Activated naive CD4-positive, alpha-beta T cell treated with anti-CD3 and anti-CD28 coated beads, Interleukin-2, amount 50 U/mL, for 16 hours (primary cell): ENCODE measurements at places on chromosomes 4 and X.
A peak's percentile ranks its signal among the peaks of the same experiment; 100 is the strongest.

DNA sequence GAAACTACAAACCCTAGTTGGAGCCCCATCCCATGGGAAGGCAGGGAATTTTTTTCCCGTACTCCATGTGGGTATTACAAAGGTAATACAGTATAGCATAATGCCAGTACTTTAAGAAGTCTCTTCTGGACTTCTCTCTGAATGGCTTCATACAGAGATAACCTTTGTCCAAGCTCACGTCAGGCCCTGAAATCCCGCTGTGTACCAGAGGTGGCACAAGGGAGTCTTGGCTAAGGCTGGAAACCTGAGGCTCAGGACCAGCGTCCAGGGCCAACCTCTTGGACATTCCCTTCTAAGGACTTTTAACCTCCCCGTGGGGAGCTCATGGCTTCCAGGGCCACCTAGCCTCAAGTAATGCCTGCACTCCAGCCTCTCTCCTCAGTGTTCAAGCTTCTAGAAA lies 338.9 kb upstream of the FAM241A start:
- DNase-seq, result no peak

DNA sequence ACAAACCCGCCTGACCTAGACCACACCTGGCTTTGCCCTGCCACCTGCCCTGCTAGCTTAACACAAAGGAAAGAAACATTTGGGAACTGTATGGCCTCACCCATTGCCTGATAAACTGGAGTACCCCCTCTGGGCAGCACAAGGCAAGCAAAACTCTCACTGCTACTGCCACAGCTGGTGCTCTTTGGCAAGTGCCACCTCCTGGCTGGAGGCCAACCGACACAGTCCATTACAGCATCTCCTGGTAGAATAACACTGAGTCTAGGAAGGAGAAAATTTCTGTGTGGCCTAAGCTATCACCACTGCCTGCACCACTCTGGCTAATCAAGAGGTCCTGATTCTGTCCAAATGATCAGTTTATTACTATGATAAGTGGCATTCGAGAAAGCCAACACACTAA lies 18.9 kb upstream of the SPANXN3 start:
- no peak for DNase-seq

DNA sequence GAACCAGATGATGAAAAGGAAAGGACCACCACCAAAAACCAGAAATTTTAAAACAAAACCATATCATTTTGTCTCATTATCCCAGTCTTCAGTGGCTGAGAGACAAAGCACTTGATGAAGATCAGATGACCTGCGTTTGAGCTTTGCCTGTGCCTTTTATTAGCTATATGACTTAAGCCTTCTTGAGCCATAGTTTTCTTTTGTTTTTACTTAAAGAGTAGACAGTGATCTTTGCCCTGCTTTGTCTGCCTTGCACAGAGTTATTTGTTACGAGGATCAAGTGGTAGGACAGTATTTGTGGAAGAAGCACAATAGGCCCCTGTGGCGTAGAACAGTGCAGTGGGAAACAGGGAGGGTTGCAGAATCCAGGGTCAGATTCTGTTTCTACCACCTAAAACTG lies 89.9 kb downstream of the SLC10A6 start:
- no peak for DNase-seq

DNA sequence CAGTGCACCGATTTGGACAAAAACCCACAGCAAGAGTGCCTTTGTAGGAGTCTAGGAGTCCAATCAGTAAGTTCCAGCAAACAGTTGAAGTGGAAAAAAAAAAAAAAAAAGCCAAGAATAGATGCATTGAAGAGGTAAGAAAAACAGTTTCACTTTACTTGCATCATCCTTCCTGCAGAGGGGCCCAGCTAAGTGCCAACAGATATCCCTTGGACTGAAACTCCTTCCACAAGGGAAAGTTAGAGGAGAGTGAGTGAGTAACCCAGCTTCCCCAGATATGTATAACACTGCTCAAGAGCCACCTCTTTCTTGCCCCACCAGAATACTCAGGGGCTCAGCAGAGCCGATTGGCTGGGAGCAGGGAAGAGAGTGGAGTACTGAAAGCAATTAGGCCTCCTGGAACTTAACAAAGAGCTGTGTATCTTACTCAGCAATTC lies 617.7 kb upstream of the SMIM31 start:
- no peak for DNase-seq

GRCh38 chr4:6071959-6072720 lies 53.9 kb upstream of the C4orf50 start:
- no peak for DNase-seq

DNA sequence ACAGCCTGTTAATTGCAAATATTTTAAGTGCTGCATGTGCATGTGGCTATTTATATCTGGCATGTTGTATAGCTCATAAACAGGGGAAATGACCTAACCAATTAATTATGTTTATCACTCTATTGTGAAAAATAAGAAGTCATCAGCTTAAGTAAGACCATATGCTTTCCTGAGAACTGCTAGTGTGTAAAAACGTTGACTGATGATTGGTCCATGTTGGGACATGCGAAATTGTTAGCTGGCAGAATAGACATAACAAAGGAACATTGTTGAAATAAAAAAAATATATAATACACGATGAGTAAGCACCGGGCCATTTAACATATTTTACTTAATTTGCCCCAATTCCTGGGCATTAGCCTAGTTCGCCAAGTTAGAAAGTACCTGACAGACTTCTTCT lies 207.5 kb downstream of the ANK2 start:
- DNase-seq, result no peak

GRCh38 chrX:46036508-46036907 lies 508.7 kb downstream of the ZNF674 start:
- DNase-seq, result no peak

- DNase-seq, result no peak
These were observed 61.5 kb upstream of the FAM241A start for GRCh38 chr4:112083587-112084347.

DNA sequence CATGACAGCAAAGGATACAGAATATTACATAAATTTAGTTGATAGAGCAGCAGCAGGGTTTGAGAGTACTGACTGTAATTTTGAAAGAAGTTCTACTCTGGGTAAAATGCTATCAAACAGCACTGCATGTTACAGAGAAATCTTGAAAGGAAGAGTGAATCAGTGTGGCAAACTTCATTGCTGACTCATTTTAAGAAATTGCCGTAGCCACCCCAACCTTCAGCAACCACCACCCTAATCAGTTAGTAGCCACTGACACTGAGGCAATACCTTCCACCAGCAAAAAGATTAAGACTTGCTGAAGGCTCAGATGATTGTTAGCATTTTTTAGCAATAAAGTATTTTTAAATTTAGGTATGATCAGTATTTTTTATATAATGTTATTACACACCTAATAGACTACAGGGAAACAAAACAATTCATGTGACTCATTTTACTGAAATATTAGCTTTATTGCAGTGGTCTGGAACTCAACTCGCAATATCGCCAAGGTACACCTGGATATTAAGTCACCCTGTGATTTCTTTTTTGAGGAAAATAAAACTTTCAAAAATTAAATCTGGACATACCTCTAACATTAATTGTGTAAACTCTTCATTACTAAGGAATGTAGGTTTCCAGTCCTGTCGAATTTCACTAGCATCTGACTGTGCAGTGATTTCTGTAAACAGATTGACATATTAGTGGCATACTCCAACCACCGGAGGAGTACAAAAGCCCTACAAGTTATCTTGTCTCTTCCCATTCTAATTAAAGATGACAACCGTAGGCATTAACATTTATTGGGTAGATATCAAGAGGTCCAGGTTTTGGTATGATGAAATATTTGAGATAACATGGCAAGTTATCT lies 71.1 kb downstream of the CLOCK start:
- no peak for DNase-seq

DNA sequence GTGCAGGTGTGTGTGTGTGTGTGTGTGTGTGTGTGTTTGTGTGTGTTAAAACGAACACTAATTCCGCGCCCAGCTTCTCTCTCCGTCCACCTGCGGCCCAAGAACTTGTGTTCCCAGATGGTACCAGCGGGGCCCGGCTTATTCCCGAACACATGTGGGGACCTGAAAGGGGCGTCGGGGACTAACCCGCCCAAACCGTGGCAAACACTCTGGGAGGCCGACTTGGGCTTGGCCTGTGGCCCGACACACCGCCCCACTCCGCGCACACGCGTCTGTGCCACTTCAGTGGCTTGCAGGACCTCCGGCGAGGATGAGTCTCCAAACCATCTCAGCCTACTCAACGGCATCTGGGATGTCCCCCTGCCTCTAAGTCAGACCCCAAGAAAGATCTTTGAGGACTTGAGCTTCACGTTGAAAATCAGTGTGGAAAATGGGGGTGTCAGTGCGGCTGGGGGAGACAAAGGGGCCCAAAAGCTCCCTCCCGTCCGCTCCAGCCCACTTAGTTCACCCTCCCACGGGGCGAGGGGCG lies 790 bp upstream of the HHIP start:
- DNase-seq, result no peak

- DNase-seq, result no peak
These were observed 925.6 kb downstream of the SH3BGRL start for GRCh38 chrX:82127228-82128123.

DNA sequence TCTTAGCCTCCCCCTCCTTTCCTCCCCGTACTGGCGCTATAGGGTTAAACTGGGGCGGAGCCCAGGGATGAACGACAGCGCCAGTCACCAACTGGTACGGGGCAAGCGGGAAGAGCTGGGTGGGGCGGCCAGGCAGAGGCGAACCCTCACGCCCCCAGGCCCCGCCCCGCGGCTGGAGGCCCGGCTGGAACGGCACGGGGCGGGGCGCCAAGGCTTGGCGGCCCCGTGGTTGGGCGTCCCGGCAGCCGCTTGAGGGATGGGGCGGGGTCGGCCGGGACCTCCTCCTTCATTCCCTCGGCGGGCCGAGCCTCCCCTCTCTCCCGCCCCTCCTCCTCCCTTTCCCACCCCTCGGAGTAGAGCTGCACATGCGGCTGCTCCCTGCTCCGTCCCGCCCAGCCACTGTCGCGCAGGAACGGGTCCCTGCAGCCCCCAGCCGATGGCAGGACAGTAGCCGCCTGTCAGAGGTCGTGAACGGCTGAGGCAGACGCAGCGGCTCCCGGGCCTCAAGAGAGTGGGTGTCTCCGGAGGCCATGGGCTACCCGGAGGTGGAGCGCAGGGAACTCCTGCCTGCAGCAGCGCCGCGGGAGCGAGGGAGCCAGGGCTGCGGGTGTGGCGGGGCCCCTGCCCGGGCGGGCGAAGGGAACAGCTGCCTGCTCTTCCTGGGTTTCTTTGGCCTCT lies at the start of gene EDA:
Gene EDA, plus strand, starts transcription at position 335 of the 678 bp plus-strand sequence.
- DNase-seq, result peak; percentile 85

- no peak for DNase-seq
These were observed 90.6 kb downstream of the TSPAN7 start for GRCh38 chrX:38651625-38652601.

DNA sequence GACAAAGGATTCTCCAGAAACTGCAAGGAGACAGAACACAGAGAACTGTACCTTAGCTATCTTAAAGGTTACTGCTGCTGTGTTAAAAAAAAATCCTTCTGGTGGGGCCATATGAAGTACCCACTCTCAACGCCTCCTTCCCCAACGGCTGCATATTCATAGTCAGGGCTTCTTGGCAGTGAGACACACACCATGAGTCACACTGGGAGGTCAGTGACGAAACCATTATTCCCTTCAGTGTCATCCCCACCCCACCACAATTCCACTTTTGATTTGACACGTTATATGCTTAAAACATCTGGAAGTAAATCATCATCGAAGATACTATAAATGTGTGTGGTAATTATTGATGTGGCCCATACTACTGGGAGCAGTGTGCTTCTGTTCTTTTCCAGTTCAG lies 271.5 kb downstream of the LDB2 start:
- DNase-seq, result no peak

- DNase-seq, result no peak
These were observed 279.6 kb downstream of the CFAP299 start for GRCh38 chr4:80615099-80615498.

GRCh38 chr4:156931267-156931666 lies 40.3 kb downstream of the PDGFC start:
- DNase-seq, result no peak

DNA sequence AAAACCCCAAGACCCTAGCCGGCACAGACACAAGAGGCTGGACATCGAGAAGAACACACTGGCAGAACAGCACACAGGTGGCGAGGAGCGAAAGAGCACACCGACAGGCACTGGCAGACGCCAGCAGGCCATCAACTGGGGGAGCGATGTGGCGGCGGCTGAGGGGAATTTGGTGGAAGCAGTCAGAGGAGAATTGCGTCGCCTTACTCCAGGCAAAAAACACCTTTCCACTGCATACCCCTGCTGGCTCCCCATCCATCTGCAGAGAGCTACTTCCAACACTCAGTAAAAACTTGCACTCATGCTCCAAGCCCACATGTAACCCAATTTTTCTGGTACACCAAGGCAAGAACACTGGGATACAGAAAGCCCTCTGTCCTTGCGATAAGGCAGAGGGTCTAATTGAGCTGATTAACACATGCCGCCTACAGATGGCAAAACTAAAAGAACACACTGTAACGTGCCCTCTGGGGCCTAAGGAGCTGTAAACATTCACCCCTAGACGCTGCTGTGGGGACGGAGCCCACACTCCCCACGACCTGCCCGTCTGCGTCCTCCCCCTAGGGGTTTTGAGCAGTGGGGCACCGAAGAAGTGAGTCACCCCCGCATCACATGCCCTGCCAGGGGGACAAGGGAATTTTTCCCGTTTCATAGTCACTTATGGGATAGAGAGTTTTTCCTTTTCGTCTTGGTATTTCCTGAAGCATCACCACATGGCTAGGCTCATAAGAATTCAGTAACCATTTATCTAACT lies 262.3 kb downstream of the KCTD8 start:
- DNase-seq, result no peak

- peak; percentile 24 for DNase-seq
These were observed 6.8 kb upstream of the VSIG4 start for GRCh38 chrX:66046612-66047235.

- no peak for DNase-seq
These were observed 27.3 kb downstream of the TMEM184C start for GRCh38 chr4:147644471-147644870.

DNA sequence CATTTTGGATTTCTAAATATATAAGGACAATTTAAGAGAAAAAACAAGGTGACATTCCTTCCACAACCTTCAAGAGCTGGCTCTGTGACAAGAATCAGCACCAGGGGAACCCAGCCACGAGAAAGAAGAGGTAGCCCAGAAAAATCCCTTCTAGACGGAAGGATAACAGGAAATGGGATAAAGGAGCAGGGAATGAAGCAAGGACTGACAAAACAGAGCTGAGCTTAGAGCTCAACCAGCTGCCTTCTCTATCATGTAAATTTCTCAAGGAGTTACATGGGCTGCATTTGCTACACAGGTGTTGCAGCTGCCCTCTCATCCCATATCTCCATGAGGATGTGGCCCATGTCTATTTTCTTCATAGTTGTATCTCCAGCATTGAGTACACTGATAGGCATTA lies 154.2 kb upstream of the PRDX4 start:
- DNase-seq, result no peak

DNA sequence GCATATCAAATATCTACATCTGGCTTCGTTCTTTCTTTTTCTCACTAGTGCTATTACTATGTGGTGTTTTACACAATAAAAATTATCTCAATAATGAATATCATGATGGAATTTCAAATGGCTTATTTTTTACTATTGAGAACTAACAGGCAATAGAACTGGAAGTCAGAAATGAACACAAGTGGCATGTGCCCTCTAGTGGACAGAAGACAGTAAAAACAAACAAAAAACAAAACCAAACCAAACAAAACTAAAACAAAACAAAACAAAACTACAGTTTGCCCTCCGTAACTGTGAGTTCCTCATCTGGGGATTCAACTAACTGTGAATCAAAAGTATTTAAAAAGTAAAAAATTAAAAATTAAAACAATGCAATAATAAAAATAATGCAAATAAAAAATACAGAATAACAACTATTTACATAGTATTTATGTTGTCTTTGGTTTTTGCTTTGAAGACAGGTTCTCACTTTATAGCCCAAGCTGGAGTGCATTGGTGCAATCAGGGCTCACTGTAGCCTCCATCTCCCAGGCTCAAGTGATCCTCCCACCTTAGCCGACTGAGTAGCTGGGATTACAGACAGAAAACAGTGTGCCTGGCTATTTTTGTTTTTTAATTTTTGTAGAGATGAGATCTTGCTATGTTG lies 195.6 kb upstream of the TACR3 start:
- no peak for DNase-seq
